ENCODE measurements at places on chromosomes 7 and 10.

DNA sequence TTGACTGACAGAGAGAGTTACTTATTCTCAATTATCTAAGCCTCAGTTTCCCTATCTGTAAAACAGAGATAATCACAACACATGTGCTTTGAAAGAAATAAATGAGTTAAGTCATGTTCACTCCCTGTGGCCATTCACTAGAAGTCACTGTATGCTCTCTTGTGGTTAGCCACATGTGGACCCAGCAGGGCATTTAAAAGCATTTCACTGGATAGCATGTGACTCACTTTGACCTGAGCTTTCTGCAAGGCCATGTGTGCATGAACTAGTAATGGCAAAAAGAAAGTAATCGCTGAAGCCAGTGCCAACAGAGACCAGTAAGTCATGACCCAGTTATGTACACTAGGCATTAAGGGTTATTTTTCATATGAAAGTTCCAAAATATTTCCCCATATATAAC lies 557.0 kb upstream of the IGFBP3 start:
- DNase-seq: no peak

- peak; percentile 96 for DNase-seq
Measured at GRCh38 chr10:80158598-80159127, 26.1 kb downstream of the PLAC9 start.

DNA sequence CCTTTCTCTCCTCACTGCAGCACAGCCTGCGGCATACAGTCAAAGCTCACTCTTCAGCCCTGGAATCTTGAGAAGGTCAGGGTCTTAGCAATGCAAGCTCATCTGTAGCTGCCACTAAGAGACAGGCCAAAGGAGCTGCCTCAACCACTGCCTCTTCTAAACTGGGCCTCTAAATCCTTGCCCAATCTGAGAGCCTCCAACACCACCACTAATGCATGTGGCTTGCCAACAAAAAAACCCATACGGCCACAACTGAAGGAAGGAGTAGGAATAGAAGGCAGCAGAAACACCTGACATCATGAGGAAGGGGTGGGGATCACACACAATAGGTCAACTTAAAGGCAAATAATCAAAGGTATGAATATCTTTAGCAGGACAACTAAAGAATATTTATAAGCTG lies 183.8 kb downstream of the SRPK2 start:
- no peak for DNase-seq

- DNase-seq: peak; percentile 85
Measured at GRCh38 chr7:87933953-87934698, at the start of gene ADAM22. ADAM22 (plus strand) TSS chr7:87934251; CDS start chr7:87934466, 215 bp downstream.

DNA sequence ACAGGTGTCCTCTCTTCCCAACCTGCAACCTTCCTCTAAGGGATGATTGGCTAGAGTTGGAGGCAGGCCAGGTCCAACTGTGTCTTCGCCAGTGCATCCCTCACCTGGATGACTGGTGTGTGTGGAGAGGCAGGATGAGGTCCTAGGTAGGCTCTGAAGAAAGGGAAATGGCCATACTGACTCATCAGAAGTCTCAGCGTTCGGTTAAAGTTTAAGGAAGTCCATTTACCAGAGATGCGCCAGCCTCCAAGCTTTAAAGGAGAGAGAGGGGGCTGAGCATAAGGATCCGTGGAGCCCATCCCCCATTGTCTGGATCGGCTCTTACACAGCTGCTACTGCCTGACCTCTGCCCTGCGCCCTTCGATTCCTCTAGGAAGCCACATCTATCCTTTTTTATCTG lies 4.4 kb downstream of the KEL start:
- no peak for DNase-seq

GRCh38 chr7:3466261-3466660 lies 165.2 kb downstream of the SDK1 start:
- DNase-seq: peak; percentile 95

DNA sequence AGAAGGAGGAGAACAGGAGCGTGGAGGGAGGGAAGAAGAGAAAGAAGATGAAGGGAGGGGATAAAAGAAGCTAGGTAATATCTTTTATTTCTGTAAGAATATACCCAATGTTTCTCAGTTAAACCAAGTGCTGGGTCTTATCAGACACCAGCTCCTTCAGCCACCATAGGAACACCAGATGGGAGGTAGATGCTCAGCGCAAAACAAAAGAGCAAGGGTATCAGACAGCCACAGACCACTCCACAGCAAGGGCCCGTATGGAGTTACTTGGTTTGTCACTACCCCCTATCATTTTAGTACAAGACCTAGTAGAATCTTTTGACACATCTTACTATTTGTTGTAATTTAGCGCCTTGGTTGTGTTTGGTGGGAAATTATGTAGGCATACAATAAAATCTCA lies 65.9 kb upstream of the FAM133B start:
- DNase-seq: no peak

DNA sequence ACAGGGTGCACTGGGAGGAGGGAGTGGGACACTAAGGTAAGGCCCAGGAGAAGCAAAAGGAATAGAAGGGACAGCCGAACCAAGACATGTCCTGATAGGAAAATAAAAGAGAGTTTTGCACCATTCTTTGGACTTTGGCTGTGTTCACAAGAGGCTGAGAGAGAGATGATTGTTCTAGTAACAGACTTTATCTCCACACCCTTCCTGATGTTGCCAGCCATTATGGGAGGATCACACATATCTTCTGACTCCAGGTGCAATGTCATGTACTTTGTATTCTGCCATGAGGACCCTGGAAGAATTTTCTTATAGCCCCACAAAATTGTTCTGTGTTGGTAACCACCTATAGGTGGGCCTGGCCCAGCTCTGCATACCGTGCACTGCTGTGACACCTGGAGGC lies 11.4 kb downstream of the LSMEM1 start:
- no peak for DNase-seq

- no peak for DNase-seq
Measured at GRCh38 chr10:63716016-63716580, 194.9 kb downstream of the REEP3 start.

- peak; percentile 39 for DNase-seq
Measured at GRCh38 chr7:234708-235553, 42.6 kb downstream of the FAM20C start.

- DNase-seq: no peak
Measured at GRCh38 chr7:155842496-155843265, 30.4 kb upstream of the SHH start.

DNA sequence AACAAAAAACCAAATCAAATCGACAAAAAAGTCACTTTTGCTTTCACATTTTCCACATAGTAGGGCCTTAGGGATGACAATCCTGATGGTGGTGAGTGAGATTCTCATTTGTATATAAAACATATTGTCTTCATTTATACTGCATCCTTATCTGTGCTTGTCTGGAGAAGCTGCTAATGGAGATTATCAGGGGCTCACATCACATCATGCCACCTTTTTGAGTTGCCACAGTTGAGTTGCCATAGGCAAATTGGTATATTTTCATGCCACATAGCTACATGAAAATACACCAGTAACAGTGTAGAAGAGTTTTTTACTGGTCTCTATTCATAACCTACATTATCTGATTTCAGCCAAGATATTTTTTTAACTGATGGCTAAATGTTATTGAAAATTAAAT lies 85.3 kb downstream of the CNTNAP2 start:
- no peak for DNase-seq

GRCh38 chr7:157002819-157003421 lies 7.5 kb downstream of the MNX1 start:
- DNase-seq: no peak

GRCh38 chr10:43119416-43120115 lies 18.7 kb upstream of the CSGALNACT2 start:
- no peak for DNase-seq

GRCh38 chr7:105742787-105743186 lies 133.6 kb downstream of the ATXN7L1 start:
- no peak for DNase-seq

- peak; percentile 15 for DNase-seq
Measured at GRCh38 chr7:136953386-136953785, 84.9 kb downstream of the CHRM2 start.

GRCh38 chr10:90313576-90314325 lies 544.1 kb downstream of the HTR7 start:
- peak; percentile 58 for DNase-seq

- no peak for DNase-seq
Measured at GRCh38 chr7:137789215-137789882, 57.4 kb downstream of the DGKI start.

DNA sequence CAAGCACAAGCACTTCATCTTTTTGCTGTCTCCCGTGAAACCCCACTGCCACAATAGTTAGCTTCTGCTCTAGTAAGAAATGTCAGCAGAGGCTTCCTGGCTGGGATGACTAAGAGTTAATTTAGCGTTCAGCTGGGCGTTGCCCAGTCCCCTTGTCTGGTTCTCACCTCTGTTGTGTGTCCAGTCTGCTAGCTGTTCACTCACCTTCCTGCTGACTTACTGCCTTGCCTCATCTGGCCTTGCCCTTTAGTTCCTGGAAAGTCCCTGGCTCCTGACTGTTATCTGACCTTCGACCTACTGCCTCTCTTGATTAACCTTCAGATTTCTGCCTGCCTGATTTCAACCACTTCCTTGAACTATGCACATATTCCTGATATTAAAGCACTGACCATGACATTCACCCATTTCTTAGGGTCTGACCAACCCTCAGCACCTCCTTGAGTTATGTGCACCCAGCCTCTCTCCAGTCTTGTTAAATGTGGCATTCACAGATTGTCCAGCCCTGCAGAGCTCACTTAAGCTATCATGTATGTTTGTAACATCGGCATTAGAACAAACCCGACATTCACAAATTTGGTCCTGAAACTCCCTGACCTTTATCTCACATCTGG lies 30.3 kb downstream of the C7orf33 start:
- DNase-seq: no peak

DNA sequence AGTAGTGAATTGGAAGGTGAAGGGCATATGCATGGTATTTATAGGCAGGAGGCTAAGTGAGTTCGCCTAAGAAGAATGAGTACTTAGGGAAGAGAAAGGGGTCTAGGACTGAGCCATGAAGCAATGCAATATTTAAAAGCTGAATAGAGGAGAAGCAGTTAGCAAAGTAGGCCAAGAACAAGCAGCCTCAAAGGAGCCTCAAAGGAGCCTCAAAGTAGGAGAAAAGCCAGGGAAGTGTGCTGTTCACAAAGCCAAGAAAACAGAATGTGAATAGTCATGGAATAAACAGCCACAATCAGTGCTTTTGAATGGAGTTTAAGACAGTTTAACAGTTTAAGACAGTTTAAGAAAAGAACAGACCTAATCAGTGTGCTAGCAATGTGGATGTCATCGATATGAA lies 762.0 kb downstream of the SORCS1 start:
- DNase-seq: no peak

DNA sequence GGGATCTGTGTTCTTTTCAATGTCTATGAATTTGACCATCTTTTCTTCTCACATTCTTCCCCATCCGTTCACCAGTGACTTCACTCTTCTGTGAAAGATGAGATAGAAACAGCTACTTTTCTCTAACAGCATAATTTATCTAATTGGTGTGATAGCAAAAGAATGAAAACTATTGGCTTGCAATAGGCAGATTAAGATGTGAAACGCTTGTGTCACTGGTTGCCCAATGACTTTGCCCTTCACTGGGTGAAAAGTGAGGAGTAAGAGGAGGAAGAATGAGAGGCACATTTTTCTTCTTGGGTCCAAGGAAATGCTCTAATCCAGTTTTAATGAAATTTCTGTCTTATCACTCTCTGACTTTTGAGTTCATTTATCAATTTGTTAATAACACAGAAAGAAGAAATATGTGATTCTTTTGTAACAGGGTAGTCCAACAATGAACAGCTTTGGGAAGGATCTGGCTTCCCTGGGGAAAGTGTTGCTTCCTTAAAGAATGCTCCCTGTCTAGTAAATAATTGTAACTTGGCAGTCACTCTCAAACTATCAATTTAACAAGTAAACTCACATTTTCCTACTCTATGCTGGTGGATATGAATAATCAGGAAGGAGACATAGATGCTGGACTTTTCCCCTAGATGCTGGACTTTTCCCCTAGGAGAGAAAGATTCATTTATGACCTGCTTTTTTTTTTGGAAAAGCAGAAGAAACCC lies 35.1 kb downstream of the BET1 start:
- DNase-seq: no peak

GRCh38 chr7:157760004-157760730 lies 423.4 kb downstream of the DNAJB6 start:
- no peak for DNase-seq

- no peak for DNase-seq
Measured at GRCh38 chr10:49289480-49289879, 9.5 kb upstream of the C10orf71 start.

GRCh38 chr10:35501923-35502322 lies 103.2 kb upstream of the GJD4 start:
- no peak for DNase-seq

- DNase-seq: no peak
Measured at GRCh38 chr7:115221456-115221855, 299.6 kb downstream of the MDFIC start.

DNA sequence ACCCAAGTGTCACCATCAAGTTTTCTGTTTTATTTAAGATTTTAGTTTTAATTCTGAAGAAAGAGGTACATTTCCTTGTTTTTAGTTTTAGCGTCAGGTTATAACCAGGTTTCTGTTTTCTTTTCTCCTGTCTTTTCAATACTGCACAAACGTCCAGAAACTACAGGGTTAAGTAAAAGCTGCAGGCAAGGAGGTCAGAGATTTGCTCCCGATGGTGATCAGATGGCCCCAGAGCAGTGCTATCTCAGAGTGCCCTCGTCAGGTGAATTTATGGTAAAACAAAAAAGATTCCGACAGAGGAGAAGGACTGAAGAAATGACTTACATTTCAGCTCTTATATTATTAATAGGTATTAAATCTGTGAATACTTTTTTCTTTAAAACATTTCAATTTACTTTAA lies 128.2 kb downstream of the STRA8 start:
- no peak for DNase-seq

GRCh38 chr7:34421526-34421925 lies 236.5 kb upstream of the NPSR1 start:
- DNase-seq: no peak

DNA sequence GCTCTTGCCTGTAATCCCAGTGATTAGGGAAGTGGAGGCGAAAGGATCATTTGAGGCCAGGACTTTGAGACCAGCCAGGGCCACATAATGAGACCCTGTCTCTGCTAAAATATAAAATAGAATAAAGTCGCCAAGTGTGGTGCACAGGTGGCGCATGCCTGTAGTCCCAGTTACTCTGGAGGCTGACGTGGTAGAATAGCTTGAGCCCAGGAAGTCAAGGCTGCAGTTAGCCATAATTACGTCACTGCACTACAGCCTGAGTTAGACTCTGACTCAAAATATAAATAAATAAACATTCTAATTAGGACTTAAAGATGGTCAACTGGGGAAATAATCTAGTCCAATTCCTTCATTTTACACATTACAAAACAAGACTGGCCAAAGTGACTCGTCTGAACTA lies 768 bp downstream of the CHCHD2 start:
- DNase-seq: peak; percentile 18

Measured in umbilical cord (tissue), 2 donors.